ENCODE measurements at places on chromosomes 2 and 18.

GRCh38 chr2:82539280-82539621 lies 1919.8 kb downstream of the SUCLG1 start:
- DNase-seq = no peak

DNA sequence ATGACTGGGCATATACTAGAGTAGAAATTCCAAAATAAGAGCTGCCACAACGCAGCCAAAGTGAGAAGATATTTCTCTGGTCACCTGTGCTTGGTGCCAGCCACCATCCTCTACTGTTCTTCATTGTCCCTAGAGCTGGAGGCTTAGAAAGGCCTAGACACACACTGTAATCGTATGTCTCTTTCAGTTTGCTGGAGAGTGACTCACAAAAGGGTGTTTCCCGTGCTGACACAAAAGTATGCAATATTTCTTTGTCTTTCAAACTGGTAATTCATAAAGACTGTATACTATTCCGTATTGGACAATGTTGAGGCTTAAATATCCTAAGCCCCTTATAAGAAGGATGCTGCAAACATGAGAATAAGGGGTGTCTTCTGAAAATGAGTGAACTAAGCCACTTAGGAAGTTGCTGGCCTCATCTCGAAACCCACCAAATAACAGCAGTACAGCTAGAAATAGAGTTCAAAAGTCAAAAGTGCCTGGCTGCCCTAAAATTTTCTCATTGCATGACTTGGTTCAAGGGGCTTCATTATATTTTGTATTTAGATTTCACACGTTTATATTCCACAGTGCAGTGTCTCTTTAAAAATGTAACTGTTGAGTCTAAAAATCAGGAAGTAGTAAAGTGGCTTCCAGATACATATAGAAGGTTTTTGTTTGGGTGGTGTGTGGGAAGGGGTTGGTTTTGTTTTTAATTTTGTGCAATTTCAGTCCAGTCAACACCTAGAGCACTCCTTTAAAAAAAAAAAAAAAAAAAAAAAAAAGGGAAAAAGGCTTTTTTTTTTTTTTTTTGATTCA lies 601.1 kb downstream of the ARHGAP15 start:
- no peak for DNase-seq

- no peak for DNase-seq
These were observed 36.2 kb upstream of the HS6ST1 start for GRCh38 chr2:128354726-128355470.

- DNase-seq = no peak
These were observed 2.8 kb downstream of the CEP76 start for GRCh38 chr18:12699747-12700146.

GRCh38 chr2:126828051-126828450 lies 70.6 kb upstream of the TEX51 start:
- no peak for DNase-seq

- DNase-seq = no peak
These were observed 112.9 kb downstream of the AFF3 start for GRCh38 chr2:100029460-100029859.

DNA sequence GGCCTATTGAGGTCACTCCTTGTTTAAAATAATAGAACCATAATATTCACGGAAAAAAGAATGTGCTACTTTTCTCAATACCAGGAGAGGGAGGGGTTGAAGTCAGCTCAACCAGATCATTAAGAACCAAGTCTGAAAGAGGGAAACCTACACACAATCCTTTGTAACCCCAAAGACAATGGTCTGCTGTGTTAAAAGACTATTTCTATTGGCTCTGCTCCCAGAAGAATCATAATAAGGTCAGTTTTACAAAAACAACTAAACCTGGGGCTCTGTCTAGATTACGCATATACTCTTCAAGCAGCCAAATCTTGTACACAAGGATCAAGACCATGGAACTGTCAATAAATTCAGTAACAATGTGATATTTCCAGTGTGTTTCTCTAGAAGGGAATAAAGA lies 177.2 kb upstream of the CRIM1 start:
- DNase-seq = no peak

DNA sequence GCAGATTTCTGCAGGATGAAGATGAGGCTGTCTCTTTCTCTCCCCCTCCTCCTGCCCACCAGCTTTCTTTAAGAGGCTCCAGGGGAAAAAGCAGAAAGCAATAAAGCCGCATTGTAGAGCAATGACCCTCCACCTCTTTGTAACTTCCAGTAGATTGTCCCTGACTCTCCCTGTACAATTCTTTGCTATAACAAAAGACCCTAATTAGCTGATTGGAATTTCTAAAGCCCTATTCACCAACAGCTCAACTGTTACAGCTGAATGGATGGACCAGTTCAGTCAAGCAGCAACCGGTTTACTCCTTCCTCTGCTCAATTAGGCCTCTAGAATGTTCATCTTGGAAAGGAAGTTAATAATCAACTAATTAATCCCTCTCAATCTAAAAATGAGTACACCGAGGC lies 301.0 kb downstream of the STK39 start:
- DNase-seq = no peak

DNA sequence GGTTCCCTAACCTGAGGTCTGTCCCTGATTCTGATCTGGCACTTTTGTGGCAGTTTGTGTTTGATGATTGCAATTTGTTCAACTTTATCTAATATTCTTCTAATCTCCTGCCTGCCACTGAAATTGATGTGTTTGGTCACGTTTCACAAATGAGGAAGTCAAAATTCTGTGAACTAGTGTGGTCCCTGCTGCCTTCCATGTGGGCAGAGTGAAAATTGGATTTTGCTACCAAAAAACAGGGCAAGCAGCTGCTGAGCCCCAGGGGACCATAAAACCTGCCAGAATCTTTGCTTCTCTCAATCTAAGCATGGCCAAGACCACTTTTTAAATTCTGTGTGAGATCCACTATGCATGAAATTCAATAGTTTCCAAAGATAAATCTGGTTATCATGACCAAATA lies 195.5 kb upstream of the CYRIA start:
- DNase-seq = no peak

DNA sequence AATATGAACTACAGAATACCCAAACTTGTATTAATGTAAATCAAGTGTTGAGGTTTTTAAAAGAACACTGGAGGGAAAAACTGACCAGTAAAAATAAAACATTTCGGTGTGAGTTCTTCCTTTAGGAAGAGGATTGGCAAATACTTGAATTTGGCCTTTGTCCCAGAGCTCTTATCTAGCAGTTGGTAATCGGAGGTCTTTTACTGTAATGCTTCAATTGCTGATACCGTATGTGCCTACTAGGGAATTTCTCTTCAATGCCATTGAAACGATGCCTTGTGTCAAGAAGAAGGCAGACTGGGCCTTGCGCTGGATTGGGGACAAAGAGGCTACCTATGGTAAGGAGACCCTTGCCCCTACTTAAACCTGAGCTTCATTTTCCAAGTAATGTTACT lies 4.1 kb downstream of the RRM2 start:
- DNase-seq = no peak

GRCh38 chr2:39228413-39229209 lies 15.2 kb downstream of the CDKL4 start:
- DNase-seq = no peak

DNA sequence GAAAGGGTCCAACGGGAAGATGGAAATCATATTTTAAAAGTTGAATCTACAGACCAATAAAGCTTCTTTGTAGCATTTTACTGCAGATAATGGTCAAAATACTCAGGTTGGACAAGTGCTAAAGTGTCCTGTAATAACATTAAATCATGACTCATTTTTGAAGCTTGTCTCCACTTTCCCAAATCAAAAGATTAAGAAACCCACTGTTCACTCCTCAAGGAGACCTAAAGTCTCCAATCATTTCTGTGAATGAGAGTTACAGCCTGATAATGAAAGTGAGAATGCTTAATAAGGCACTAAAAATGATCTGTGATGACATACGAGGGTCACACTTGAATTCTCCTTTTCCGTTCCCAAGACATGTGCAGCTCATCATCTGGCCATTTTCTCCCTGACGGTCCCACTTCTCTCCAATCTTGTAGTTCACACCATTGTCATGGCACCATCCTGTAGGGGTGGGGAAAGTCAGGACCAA lies 53.4 kb downstream of the ATIC start:
- DNase-seq = no peak

- no peak for DNase-seq
These were observed 147.3 kb upstream of the DLX2 start for GRCh38 chr2:172249986-172250385.

DNA sequence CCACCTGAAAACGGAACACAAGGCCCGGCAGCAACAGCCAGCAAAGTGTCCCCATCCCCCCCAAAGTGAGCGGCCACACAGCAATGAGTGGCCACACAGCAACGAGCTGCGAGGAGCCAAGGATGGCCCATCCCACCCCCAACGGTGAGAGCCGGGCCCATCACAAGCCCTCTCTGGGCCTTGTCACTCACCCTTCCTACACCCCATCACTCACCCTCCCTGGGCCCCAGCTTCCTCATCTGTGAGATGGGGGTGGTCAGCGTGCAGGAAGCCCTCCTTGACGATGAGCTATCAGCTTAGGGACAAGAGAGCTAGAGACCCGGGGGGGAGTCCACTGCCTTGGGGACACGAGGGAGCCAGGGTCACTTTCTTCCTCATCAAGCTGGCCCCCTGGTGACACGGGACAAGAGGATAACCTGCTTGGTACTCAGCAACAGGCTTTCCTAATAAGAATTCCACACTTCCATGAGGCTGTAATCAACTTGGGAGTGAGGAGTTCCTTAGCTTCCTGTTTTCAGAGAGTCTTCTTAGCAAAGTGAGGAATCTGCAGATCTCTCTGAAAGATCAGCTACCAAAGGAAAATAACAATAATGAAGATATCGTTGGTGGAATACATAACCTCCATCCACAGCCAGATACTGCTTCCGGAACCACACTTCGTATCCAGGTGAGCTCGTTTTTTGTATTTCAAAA lies 92.8 kb downstream of the HDAC4 start:
- DNase-seq = no peak

GRCh38 chr2:68057658-68058396 lies 5.0 kb downstream of the C1D start:
- no peak for DNase-seq

- no peak for DNase-seq
These were observed 4.6 kb upstream of the DNAJC5G start for GRCh38 chr2:27270670-27271069.

- no peak for DNase-seq
These were observed 64.7 kb downstream of the GYPC start for GRCh38 chr2:126720638-126721037.

DNA sequence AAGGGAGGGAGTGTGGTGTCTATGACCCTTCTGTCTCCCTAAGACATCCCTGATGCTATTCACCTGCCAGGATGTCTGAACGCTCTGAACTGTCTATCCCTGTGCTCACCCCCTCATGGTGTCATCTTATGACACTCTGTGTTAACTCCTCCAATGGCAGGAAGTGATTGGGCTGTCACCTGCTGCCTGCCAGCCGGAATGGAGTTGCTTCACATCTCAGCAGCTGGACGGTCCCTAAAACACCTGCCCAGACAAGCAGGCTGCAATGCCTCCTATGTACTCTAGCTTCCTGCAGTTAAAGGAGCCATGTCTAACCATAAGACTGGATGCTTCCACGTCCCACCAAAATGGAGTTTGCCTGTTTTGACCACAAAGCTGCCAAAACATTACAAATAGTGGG lies 99.9 kb downstream of the CPO start:
- DNase-seq = no peak

- no peak for DNase-seq
These were observed 133.2 kb downstream of the ZNF532 start for GRCh38 chr18:58997811-58998337.

- no peak for DNase-seq
These were observed 1081.3 kb upstream of the TMEFF2 start for GRCh38 chr2:193276069-193276468.

- DNase-seq = no peak
These were observed 50.7 kb downstream of the CIB4 start for GRCh38 chr2:26590508-26590907.

- DNase-seq = no peak
These were observed 159.4 kb downstream of the AGPS start for GRCh38 chr2:177551989-177552421.

DNA sequence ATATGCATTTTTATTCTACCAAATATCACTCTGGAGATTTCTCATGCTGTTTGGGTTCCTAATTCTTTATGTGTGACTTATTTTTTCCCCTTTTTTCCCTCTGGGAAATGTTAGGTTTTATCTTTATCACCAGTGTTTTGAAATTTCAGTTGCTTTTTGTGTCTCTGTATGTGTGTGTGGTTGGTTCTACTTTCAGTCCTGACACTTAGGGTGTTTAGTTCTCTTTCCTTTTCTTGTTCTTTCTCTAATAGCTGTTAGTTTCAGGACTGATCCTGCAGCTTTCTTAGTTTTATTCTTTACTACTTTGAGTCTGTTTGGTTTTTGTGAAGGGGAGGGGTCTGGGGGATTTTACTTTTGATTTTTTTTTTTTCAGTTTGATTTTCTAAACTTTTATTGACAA lies 23.1 kb downstream of the PPM1B start:
- DNase-seq = no peak

GRCh38 chr2:13466076-13466475 lies 749.3 kb downstream of the TRIB2 start:
- no peak for DNase-seq

DNA sequence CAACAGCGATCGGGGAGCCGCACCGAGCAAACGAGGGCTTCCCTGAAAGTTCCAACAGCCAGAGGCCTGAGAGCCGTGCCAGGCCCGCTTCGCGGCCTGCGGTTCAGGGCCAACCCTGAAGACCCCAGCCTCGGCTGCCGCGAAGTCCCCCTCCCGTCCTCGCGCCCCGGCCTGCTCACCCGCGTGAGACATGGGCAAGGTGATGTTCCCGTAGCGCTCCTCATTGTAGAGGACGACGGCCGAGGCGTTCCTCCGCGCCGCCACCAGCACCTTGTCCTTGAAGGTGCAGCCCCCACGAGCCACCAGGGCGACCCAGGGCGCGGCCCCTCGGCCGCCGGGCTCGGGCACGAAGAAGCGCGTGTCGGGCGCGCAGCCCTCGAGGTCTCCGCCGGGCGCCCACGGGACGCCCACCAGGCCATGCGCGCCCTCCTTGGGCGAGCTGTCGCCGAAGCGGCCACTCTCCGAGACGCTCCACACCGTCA lies 510 bp downstream of the RNF149 start:
- no peak for DNase-seq

GRCh38 chr2:44834656-44835055 lies 106.8 kb upstream of the SIX3 start:
- no peak for DNase-seq

- DNase-seq = no peak
These were observed 31.6 kb upstream of the NCK2 start for GRCh38 chr2:105712981-105713596.

DNA sequence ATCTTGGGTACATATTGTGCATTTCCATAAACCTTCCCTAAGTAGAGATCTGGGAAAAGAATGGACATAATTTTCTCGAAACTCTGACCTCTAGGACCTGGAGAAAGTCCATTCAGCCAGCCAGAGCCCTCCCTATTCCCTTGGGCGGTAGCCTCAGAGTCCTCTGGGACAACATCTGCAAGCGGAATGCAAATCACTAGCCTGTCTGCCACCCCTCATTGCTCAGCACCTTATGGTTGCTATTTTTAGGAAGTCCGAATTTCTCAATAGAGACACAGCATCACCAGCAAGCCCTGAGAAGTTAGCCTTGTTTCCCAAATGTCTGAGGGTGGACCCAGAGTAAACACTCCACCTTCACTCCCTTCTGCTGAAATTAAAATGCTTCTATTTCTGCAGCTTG lies 17.6 kb upstream of the CD28 start:
- no peak for DNase-seq

GRCh38 chr18:413233-413632 lies 87.3 kb downstream of the COLEC12 start:
- no peak for DNase-seq

- DNase-seq = no peak
These were observed 108.7 kb upstream of the HDAC4 start for GRCh38 chr2:239509373-239510143.
